ENCODE measurements at places on chromosomes 1 and 21. TPM values are rescaled to one million over a fixed set of nuclear protein-coding genes. Genes with fewer than 3 reads are reported as not detected.

- no peak for DNase-seq
These were observed 90.0 kb downstream of the GRIK1 start for GRCh38 chr21:29849735-29850176.

DNA sequence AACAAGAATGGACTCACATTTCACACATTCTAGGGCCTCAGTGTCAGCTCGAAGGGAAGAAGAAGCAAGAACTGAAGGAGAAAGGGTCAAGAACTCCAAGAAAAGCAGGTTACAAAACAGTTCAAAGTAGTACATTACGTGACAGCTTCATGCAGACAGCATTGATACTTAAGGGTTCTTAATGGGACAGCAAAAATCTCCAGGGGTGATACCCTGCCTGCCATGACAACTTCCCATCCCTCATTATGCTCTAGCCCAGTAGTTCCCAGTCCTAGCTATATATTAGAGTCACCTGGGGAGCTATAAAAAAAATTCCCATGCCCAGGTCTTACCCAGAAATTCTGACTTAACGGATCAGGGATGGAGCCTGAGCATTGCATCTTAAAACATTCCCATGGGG, 51.2 kb upstream of the PROX1 start:
- DNase-seq, result no peak

LRRC7 gene
- total RNA-seq, result 2.2 TPM

RYR2 gene
- total RNA-seq, result 6.9 TPM

AMY1B gene
- 0.98 TPM for total RNA-seq

DNA sequence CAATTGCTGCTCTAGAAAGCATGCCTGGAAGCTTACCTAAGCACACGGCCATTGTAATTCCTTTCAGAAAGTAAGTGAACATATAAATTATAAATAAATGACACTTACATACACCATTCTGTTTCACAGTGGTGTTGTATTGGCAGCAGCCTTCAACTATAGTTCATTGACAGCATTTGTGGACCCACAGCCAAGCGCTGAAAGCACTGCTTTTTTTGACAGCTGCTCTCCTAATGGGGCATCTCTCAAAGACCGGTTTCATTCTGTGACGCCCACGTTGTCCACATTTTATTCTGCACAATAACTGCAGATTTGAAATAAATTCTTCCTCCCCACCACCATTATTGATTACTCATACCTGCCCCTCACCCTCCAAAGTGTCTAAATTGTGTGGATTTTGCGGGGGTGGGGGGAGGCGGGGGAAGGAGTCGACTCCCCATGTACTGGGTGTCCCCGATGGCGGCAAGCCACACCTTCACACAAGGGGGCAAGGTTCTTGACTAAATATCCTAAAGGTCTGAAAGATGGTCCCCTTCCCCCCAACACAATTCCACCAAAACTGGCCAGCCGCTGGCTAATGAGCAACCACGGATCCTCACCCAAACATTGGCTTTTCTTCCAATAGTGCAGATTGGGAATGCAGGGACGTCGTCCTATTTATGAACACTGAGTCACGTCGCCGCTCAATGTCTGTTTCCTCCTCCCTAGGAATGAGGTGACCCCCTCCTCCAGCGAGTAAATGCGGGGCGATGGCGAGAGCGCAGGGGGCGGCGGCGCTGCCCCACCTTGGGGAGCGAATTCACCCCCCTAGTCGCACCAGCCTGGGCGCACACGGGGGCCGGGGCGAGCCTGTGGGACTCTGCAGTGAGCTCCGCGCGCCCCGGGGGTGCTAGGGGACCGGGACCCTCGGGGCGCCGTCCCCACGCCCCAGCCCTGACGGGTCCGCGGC, 960 bp downstream of the RCAN1 start:
- DNase-seq, result no peak

DNA sequence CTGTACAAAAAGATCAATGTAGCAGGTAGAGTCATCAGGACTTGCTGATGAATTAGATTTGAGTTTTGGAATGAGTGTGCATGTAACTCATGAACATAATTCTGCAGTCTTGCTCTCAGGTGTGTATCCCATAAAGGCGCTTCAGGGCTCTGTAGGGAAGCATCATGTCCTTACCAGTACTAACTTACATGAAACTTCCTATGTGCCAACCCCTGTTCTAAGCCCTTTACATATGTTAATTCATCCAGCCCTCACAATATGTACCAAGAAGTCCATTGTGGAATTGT, 2.1 kb upstream of the FCRLB start:
- no peak for DNase-seq

- DNase-seq, result no peak
These were observed 50.7 kb downstream of the PTGFR start for GRCh38 chr1:78541479-78541878.

DNA sequence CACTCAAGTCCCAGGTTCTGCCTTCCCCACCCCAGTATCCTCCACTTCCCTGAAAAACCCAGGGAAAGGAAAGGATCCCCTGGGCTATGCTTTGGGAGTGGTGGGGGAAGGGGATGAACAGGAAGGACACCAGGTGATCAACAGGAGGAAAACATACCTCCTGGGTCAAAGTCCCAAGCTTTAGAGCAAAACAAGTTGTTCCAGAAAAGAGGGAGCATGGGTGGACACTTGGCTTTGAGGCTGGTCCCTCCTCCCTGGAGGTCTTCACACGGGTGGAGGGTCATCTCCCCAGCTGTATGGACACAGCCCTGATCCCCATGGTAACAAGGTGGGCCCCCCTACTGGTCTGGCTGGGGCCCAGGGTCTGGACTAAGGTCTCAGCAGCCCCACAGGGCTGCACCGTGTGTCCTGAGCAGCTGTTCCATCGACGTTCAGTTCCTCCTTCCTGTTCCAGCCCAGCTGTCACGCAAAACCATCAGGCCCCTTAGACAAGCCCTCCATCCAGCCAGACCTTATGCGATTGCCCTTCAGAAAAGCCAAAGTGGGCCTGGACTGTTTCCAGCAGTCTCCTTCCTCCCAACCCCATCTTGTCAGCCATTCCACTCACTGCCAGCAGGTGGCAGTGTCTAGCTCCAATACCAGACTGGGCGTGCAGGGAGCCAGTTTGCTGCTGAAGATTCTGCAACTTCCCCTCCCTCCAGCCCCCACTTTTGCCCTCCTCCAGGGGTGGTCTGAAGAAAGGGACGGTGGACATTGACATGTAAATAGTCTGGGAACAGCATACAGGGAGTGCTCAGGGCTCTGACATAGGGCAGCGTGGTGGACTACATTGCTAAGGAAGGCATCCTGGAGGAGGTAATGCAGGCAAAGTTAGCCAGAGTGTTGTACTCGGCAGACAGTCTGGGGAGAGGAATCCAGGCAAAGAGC, 2.9 kb upstream of the PDZK1IP1 start:
- DNase-seq, result peak; percentile 78

DNA sequence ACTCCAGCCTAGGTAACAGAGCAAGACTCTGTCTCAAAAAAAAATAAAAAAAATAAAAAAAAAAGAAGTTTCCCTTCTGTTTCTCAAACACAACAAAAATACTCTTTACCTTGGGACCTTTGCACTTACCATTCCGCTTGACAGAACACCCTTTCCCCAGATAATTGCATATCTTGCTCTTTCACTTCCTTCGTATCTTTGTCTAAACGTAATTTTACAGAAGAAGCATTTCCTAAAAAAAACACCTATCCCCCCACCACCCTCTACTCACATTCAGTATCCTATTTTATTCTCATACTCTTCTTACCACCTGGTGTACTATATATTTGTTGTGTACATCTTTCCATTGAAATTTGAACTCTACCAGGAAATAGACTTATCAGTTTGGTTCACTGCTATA, 32.7 kb downstream of the ASH1L start:
- no peak for DNase-seq

DNA sequence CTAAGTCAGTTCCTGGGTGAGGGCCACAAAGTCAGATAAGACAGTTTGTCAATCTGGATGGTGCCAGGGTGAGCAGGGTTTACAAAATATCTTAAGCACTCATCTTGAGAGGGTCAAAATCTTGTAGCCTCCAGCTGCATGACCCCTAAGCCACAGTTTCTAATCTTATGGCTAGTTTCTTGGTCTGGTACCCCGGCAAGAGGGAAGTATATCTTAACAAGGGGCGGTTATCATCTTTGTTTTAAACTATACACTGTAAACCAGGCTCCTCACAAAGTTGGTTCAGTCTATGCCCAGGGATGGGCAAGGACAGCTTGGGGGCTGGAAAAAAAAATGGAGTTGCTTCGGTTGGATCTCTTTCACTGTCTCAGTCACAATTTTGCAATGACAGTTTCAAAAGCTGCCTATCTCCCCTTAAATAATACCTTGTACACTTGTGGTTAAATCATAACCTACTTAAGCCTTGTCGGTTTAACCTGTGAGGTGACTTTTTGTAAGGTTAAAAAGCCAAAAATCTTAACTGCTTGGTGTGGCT, 7.8 kb upstream of the CD46 start:
- no peak for DNase-seq

CD2 gene
- 0.42 TPM for total RNA-seq

DNA sequence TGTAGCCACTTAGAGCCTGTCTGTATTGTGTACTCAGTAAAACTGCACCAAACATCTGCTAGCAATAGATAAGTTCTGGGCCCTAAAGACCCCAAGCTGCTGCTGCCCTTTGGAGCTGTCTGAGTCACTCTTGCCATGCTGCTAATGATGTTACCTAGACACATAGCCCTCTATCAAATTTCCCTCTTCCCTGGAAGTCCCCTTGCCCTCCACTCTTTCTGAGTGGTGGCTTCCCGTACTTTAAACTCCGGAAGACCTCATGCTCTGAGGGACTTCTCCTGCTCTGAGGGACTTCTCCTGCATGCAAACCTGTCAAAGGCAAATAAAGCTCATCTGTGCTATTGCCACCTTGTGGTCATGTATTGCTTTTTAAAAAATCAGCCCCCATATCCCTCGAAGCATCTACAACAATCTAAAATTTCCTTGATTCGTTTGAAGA, 34.0 kb downstream of the FH start:
- DNase-seq, result no peak

NMNAT2 gene
- 2.3 TPM for total RNA-seq

- no peak for DNase-seq
These were observed 24.0 kb upstream of the CLIC6 start for GRCh38 chr21:34644825-34645224.

DNA sequence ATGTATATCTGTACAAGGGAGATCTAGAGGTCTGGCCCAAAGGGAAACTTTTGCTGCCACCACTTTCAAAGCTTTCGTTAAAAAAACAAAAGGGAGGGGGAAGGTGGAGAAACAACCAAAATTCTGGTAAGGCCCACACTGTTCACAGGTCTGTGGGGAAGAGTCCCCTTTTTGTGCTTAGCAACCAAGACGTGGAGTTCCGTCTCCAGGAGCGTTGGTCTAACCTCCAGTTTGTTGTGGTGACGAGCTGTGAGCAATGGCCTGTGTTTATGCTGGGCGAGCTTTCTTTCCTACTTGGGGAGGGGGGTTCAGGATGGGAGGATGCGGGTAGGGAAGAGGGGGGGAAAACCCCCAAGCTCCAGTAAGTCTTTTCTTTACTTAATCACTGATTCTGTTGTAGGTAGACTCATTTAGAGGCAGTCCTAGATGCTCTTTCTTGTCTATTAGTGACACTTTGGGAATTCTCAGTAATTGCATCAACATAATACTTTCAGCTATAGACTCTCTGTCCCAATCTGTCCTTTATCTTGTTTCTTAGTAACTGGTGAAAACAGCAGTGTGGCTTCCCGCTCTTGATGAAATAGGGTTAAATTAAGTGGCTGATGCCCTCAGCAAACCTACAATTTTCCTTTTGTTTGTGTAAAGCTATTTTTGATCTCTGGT, 1.5 kb downstream of the HIPK1 start:
- DNase-seq, result peak; percentile 29

GRCh38 chr1:24009406-24009805, 29.3 kb upstream of the SRSF10 start:
- DNase-seq, result no peak

C1orf94 gene
- total RNA-seq, result not detected

DNA sequence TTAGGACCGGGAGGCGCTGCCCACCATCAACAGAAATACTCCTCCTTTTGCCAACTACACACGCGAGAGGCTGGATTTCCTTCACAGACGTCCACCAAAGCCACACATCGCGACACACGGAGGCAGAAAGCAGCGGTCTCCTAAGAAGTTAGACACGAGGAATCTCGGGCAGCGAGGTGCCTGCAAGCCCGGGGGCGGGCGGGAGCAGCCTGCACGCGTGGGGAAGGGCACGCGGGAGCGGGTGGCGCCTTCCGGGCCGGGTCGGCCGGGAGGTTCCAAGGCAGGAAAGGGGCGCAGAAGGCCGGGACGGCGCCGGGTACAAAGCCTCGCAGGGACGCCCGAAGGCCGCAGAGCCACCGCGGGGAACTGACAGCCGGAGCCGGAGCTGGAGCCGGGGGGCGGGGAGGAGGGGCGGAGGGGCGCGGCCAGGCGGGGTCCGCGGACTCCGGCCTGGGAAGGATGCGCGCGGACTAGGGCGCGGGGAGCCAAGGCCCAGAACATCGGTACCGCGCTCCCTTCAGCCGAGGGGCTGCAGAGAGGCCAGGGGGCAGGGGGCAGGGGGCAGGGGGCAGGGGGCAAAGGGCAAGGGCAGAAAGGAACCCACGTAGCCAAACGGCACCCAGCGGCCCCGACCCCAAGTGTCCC, 722 bp downstream of the NPHP4 start:
- peak; percentile 56 for DNase-seq

- no peak for DNase-seq
These were observed 8.6 kb upstream of the NKAIN1 start for GRCh38 chr1:31248276-31248675.

Measured in pancreas (tissue), 10 donors.